Left lung (tissue), 14 donors: ENCODE measurements at places on chromosomes 7 and 10. TPM values are rescaled to one million over a fixed set of nuclear protein-coding genes. Genes with fewer than 3 reads are reported as not detected.

GRCh38 chr10:21150166-21150565 lies 253.1 kb upstream of the NEBL start:
- no peak for DNase-seq

GRCh38 chr10:78367751-78368150 lies 334.1 kb downstream of the RPS24 start:
- DNase-seq: no peak

DNA sequence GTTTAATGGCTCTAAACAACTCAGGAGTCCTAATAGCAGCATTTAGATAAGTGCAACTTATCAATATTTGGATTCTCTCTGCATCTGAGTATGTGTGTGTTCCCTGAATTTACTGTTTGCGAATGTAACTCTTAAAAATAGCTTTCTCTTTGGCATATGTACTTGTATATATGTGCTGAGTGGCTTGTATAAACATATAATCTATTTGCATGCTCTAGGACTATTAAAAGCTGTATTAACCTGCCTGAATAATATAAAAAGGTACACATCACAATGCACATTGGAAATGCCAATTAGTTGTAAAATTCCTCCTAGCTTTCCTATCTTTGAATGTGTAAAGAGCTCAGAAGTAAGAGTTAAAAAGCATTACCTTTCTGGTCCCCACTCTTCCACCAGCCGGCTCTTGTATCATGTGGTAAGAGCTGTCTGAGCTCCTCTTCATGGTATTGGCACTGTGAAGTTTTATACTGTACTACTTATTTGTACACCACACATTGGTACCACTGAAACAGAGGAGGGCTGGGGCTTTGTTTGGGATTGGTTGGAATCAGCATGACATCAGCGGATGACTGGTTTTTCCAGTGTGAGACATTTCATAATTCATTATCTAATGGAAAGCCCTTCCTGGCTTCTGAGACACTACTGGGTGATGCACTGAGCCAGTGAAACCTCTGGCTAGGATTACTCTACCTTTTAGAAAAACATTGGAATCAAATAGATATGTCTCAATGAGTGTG lies at the start of gene INHBA:
Gene INHBA, minus strand, starts transcription at position 456 of the 737 bp plus-strand sequence. CDS start 2,716 bp downstream, outside the sequence.
- no peak for DNase-seq

Gene AQP1
- polyA plus RNA-seq: 330 TPM

DNA sequence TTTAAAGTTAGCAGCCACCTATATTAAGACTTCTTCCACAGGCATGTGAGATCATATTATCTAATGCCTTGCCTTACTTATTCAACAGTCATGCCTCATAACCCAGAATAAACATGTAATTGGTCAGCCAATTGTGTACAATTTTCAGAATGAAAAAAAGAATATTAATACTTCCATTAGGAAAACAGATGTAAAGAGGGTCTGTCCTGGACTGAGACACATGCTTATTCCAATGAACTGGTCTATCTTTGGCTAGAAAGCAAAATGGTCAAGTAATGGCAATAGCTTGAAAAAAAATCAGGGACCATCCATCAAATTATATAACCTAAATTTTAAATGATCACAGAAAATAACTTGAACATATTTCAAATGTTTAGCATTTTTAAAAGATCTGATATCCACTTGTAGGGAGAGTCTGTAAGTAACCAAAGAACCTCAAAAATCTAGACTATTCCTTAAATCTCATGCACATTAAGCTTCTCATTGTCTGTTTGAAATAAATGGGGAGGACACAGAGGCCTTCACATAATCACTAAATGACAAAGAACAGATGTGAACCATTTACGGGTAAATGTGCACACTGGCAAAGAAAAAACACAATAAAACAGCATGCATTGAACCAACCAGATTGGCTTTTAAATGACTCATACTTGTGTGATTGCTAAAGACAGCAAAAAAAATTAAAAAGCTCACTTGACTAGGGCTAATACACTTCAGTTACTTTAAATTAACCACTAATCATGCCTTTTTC lies 568.8 kb upstream of the PCDH15 start:
- DNase-seq: no peak

GRCh38 chr10:21272643-21273399 lies 252.7 kb downstream of the SKIDA1 start:
- no peak for DNase-seq

Gene LIPK
- not detected for polyA plus RNA-seq

Gene ENKUR
- 3.1 TPM for polyA plus RNA-seq

- no peak for DNase-seq
These were observed 584.4 kb downstream of the INHBA start for GRCh38 chr7:41118486-41118885.

DNA sequence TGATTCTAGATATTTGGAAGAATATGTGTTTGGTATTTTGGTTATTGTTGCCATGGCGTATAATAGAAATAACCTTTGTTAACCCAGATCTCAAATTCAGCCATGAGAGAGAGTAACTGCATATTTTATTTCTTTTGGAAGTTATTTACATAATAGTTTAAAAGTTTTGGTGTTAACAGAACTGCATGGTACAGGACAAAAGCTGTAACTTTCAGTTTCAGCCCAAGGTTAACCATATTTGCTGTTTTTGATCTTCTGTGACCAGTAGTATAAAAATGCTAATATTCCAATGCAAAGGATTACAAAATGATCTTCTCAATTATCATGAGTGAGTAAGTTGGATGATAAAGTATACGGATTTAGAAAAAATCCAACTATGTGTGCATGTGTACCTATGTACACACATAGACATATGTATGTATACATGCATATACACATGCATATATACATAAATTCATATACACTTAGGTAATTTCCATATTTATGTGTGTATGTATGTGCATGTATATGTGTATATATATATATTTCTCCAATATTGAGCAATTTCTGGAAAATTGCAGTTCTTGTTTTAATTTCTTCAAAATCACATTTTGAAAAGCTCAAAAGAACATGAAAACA lies 38.0 kb upstream of the PIP4K2A start:
- DNase-seq: no peak

GRCh38 chr7:95596198-95597063 lies at the start of gene PDK4:
TSS of gene PDK4 (minus strand) at chr7:95596516. CDS start at chr7:95596293, 223 bp downstream.
- DNase-seq: peak; percentile 93

DNA sequence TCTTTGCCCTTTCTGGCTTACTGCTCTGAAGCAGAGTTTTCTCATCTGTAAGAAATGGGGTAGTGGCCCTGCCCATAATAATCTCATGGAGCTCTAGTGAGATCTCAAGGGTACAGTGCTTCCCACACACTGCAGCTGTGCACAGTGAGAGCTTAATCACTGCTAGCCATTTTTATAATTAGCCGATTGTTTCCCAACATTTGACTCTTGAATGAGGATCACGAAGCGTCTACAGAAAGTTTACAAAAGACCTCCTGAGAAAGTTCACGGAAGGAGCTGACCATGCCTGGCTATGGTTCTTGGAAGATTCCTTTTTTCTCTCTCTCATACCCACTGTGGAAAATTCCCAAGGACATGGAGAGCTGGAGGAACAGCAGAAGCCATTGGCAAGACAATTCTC lies 70.4 kb downstream of the FAM171A1 start:
- DNase-seq: no peak

DNA sequence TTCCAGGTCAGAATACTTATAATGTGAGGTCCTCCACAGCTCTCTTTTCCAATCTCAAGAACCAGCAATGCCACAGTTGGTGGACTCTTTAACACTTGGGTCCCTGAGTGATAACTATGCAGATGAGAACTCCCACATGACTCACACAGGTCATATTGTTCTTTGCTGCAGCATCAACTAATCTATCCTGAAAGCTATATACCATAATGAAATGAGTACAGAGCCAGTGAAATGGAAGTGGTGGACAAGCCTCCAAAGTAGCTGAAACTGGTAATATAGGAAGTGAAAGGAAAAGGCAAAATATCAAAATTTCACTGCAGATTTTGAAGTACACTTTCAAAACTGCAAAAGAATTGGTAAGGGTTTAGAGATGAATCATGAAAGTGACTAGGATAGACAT lies 45.6 kb downstream of the SORCS1 start:
- no peak for DNase-seq

Gene GJD4
- polyA plus RNA-seq: 0.11 TPM

- no peak for DNase-seq
These were observed 68.5 kb downstream of the MICU1 start for GRCh38 chr10:72557362-72557761.

GRCh38 chr7:8125680-8126444 lies 136.1 kb downstream of the ICA1 start:
- peak; percentile 49 for DNase-seq

DNA sequence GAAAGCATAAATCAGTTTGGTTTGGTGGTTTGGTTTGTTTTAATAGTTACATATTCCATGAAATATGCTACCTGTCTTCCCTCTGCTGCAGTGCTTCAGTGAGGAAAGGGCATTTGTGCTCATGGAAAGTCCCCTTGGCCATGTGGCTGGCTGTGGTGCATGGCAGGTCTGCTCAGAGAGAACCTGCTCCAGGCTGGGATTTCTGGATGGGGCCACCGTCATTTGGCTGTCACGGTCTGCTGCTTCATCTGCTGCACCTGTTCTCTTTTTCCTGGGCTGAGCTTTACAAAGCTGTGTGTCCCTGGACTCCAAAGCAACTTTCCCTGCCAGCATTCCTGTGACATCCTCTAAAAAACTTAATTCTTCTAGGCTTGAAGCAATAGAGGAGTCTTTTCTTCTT lies 8.9 kb downstream of the CDK14 start:
- DNase-seq: no peak

GRCh38 chr7:114942446-114943175 lies 20.7 kb downstream of the MDFIC start:
- no peak for DNase-seq

Gene CPVL
- 10.0 TPM for polyA plus RNA-seq

Gene PRSS37
- 1.5 TPM for polyA plus RNA-seq

- no peak for DNase-seq
These were observed 79.3 kb downstream of the INSYN2A start for GRCh38 chr10:127117125-127117524.

- no peak for DNase-seq
These were observed 66.5 kb downstream of the UBE2H start for GRCh38 chr7:129886167-129886817.

Gene SDK1
- 10.3 TPM for polyA plus RNA-seq

- no peak for DNase-seq
These were observed 448.5 kb downstream of the NXPH1 start for GRCh38 chr7:8881916-8882315.

DNA sequence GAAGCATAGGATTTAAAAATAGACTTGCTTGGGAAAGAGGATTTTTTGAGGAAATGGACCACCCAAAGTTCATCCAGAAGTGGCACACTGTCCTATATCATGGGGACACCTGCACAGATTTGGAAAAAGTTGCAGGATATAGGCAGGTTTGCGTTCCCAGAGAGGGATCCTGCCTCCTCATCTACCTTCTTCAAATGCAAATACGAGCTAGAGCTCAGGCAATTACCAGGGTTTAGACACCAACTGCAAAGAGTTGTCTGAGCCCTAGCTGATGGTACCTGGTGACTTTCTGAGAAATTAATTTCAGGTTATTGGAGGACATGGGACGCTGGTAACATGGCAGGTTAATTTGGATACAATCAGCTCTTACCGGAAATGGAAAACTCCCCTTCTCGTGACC lies 423.7 kb upstream of the MTPN start:
- DNase-seq: no peak

Gene FRAT2
- 8.4 TPM for polyA plus RNA-seq

GRCh38 chr7:53070883-53071282 lies 35.5 kb downstream of the POM121L12 start:
- no peak for DNase-seq

GRCh38 chr10:32972460-32972859 lies 14.4 kb upstream of the ITGB1 start:
- no peak for DNase-seq

DNA sequence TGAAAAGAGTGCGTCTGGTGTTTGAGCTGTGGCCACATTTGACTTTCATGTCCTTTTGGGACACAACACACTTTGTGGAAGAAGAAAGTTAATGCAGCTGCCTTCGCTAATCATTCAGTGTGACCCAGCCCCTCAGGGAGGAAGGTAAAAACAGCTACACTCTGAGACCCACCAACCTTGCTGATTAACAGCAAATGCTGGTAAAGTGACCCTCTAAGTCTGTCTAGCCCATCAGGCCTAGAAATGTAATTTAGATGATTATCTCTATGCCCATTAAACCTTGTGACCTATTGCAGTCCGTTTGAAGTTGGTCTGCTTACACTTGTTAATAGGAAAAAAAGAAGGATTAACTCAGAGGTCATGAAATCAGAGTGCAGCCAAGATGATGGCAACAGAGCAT lies 161.9 kb upstream of the WNT16 start:
- DNase-seq: no peak

GRCh38 chr7:138705167-138705566 lies 4.0 kb upstream of the SVOPL start:
- no peak for DNase-seq

DNA sequence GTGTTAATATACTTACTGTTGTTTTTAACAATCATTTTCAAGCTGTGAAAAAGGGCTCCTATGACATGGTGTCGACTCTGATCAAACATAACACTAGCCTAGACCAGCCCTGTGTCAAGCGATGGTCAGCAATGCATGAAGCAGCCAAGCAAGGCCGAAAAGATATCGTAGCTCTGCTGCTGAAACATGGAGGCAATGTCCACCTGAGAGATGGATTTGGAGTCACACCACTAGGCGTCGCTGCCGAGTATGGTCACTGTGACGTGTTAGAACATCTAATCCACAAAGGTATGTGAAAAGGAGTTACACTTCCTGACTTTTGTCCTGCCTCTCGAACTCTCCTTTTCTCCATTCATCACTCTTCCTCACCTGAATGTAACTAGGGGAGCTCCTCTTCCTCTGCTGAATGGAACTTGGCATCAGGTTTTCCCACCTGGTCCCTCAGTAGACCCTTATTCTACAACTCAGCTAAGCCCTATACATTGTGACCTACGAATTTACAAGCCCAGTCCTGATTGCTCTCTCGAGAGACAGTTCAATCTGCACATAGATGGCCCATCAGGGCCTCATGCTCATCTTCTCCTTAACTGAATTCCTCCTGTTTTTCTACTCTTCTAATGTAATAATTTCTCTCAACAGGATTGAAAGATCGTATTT lies 23.0 kb downstream of the ASB15 start:
- no peak for DNase-seq

DNA sequence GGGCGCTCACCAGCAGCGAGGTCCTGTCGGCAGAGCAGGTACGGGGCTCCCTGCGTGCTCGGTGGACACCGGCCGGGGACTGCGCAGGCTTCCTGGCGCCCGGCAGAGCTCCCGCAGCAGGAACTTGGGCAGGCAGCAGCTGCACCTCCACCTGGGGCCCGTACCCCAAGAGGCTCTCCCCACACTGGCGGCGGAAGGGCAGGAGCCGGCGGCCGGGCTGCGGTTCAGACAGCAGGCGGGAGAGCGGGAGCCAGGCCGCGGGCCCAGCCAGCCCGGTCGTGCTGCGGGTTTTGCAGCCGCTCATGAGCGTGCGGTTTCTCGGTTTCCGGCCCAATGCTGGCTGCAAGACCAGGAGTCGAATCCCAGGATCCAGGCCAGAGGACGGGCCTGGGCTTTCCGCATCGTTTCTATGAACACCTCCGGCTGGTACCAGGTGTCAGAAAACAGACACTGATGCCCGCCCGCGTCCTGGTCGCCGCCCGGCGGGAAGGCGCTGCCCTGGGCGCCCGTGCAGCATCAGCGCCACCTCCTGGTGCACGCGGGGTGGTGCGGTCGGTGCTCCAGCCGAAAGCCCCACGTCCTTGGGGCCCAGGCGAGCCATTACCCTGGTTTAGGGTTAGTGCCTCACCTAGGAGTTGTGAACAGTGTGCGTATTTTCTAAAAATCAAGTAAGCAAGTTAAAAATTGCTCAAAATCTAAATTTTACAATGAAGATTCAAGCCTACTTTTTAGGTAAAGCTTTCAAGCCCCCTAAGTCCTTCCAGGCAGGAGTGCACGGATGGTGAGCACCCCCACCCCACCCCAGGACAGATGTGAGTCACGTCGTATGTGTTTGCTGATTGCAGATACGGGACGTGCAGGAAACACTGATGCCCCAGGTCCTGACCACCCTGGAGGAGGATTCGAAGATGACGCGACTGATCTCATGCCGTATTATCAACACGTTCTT lies 47.4 kb upstream of the PRKAR1B start:
- peak; percentile 12 for DNase-seq

Gene NPY4R2
- not detected for polyA plus RNA-seq
